CD4-positive, alpha-beta T cell treated with Interferon gamma for 1 hour (primary cell): ENCODE measurements at places on chromosomes 12 and 14.

DNA sequence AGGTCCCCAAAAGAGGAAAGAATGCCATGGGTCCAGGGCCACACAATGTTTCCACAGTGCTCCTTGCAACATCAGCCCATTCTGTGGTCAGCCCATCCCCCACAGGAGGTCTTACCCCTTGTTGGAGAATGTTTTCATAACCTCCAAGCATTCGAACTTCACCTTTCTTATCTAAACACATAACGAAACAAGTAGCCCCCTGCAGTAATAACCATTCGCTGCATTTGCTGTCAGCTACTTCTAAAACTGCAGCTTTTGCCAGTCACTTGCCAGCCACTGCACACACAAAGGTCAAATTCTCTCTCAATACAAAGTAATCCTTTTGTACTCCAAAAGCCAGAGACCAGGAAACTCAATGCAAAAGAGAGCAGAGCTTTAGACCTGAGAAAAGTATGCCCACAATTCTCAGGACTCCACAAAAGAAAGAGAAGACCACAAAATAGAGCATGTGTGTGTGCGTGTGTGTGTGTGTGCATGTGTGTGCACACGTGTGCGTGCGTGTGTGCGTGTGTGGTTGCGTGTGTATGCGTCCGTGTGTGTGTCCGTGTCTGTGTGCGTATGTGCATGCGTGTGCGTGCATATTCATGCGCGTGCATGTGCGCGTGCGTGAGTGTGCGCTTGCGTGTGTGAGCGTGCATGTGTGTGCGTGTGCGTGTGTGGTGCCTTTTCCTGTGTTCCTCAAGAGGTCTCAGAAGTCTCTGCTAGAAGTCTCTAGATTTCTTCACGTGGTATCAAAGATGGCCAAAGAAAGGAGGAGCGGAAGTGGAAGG lies 31.7 kb upstream of the NINJ2 start:
- no peak for DNase-seq

DNA sequence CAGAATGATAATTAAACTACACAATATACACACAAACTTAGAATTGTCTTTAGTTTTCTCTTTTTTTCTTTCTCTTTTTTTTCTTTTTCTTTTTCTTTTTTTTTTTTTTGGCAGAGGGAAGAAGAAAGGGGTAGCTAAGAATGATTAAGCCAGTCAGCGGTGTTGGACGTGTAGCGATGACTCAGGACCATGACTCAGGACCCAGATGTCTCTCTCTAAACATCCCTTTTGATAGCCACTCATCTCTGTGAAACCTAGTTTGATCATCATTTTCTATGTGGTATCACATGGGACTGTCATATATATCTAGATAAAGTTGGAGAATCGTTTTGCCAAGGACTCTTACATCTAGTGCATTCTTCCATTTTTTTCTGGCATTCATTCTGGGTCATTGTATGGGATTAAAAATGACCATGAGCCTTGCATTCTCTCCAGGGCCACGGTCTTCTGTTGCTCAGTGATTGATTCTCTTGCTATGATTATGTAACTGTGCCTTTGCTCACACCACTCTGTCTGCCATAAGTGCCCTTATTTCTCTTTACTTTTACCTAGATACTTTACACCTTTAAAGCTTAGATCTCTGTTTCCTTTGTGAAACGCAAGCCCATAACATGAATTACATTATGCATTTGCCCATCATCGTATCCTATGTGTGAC lies 26.6 kb upstream of the NRXN3 start:
- DNase-seq: no peak

GRCh38 chr12:24919346-24920001 lies 29.4 kb downstream of the BCAT1 start:
- no peak for DNase-seq

DNA sequence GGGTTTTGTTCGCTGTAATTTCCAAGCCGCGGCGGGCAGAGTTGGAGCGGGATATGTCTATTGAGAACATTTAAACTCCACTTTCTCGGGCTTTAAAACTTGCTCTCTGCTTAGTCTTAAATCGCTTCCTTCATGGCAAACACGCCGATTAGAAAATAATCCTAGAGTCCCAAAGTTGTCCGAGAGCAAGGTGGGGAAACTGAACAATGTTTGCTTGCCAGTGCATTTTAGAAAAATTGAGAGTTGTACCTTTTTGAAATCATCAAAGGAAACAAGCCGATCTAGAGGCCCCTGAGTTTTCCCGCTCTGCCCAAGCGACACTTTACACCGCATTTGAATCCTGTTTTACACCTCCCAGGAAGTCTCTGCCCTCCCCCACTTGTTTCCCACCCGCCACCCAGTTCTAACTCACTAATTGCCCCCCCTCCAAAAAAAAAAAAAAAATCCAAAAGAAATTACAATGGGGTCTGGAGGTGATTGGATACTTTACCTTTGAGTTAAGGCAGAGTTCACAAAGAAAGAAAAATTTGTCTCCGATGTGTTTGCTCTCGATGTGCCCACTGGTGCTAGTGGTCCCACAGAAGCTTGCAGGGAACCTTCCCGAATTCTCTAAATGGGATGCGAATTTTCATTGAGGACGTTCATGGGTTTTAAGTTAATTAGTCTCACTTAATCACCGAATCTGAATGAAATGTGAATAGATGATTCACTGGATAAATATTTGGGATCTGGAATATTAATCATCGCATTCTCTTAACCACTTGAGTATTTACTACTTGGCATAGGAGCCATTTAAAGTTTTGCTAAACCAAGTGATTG lies 2.3 kb downstream of the HMGA2 start:
- no peak for DNase-seq

DNA sequence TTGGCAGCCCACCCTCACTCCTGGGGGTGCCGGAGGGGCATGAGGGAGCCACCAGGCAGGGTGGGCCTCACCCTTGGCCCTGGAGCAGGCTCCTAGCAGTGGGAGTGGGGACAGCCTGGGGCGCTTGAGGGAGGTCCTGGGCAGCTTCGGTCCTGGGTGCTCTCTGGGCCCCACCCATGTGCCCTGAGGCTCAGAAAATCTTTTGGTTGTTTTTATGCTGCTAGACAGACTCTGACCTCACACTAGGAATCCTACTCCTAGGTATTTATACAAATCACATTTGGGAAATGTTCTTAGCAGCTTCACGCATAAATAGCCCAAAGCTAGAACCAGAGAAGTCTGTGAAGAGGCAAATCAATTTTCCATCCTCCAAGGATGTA lies 10.9 kb upstream of the ULK1 start:
- no peak for DNase-seq

GRCh38 chr12:67447180-67447579 lies 178.0 kb downstream of the CAND1 start:
- no peak for DNase-seq

- DNase-seq: no peak
Observed at GRCh38 chr12:110317911-110318310, 36.9 kb downstream of the ATP2A2 start.

DNA sequence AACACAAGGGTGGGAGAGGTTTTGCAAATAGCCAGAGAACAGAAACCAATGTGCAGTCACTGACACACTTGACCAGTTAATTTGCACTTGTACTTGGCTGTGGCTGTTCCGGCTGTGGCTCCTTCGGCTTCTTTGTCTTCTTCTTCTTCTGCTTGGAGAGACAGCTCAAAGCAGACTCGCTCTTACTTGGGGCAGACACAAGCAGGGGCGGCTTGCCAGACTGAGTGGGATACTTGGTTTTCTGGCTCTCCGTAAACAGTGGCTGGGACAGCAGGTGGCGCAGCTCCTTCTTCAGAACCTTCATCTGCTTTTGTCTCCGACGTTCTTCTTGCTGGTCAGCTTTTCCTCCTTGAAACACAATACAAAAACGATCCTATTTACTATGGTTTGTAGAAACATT lies 25.0 kb downstream of the OTUB2 start:
- no peak for DNase-seq

- peak; percentile 35 for DNase-seq
Observed at GRCh38 chr14:55731881-55732498, 152.0 kb downstream of the KTN1 start.

DNA sequence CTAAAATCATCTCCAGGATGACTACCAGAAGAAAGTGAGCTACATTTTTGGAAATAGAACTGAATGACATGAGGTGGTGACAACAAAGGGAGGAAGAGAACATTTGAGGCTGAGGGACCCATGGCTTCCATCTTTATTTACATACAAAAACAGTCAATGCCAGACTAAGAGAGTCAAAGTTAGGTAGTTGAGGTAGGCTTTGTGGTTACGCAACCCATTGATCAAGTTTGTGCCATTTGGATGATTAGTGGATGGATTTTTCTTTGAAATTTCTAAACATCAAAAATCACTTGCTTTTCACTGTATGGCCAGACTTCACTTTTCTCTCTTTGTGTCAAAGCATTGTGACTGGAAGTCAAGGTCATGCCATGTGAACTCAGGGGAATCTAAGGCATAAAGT lies 22.9 kb downstream of the ASCL1 start:
- no peak for DNase-seq

DNA sequence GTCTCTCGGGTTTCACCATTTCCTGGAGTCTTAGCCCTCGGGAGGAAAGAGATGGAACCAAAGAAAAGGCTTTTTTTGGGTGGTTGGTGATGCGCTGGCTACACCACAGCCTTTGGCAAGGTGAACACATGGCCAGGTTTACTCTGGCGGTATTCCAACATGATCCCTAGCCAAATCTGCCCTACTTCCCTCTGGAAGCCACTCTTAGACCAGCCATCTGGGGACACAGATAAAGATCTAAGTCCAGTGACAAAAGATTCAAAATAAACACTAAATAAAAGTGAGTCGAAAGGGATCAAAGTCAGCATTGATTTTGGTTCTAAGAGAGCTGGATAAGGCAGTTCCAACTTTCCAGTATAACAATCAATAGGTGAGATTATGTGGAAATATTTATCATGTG lies 694.5 kb downstream of the VRK1 start:
- DNase-seq: no peak

DNA sequence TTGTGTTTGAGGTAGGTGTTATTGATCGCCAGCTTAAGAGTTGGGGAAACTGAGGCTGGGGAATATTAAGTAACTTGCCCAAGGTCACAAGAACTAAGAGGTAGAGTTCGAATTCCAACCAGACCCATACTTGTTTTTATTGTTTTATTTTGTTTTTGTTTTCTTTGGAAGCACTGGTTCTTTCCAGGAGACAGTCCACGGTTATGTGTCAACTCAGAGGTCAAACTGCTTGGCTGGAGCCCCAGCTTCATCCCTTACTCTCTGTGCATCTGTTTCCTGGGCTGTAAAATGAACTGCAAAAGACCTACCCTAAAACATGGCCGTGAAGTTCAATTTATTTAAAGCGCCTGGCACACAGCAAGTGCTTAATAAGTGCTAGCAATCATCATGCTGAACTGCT lies 74.4 kb upstream of the MAP1LC3B2 start:
- DNase-seq: no peak

GRCh38 chr14:99121319-99121875 lies 150.6 kb downstream of the BCL11B start:
- DNase-seq: no peak

DNA sequence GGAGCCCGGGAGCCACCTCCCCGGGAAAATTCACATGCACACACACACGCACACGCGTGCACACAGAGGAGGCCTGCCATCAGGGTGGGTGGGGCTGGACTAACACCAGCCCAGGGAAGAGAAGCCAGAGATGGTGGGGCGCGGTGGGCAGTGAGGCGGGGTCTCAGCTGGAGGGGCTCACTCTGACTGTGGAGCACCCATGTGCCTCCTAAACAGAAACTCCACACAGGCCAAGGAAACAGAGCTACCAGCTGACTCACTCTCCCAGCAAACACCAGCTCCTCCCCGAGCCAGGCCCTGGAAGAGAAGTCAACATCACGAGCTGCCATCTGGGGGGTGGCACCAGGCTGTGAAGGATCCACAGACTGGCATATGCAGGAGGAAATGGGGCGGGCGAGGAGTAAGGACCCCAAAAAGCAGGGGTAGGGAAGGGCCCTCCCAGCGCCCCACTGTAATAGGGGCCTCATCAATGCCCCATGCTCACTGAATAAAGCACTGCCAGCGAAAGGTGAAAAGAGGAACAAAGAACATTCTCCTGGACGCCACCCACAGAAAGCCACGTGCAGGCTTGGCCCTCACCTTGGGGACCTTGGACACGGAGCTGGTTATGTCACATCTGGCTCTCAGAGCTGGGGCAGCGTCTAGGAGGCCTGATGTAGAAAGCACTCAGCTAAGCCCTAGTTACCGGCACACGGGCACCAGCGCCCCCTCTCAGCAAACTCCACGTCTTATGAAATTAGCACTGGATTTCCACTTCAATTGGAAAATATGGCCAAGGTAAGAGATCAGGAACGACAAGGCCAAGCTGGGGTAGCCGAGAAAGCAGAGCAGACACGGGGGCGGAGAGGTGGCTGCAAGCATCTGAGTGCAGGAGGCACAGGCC lies 8.4 kb upstream of the INF2 start:
- peak; percentile 46 for DNase-seq

- no peak for DNase-seq
Observed at GRCh38 chr12:268483-268840, 5.8 kb upstream of the SLC6A13 start.

DNA sequence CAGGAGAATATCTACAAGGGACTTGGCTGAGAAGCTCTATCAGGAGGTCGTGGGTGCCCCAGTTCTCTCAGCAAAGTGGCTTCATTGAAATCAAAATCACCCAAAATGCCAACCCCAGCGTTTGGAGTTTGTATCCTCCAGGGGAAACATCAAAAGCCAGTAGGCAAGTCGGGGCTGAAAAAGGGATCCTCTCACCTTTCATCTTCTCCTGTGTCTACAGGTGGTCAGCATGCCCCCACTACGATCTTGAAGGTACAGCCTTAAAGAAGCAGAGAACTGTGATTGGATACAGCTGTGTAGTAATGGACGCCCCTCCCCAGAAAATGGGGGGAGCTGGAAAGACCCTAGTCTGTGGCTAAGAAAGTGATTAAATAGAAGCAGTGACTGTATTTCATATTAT lies 22.2 kb downstream of the HRK start:
- DNase-seq: no peak

GRCh38 chr14:77099425-77100167 lies 1.5 kb downstream of the CIPC start:
- no peak for DNase-seq

DNA sequence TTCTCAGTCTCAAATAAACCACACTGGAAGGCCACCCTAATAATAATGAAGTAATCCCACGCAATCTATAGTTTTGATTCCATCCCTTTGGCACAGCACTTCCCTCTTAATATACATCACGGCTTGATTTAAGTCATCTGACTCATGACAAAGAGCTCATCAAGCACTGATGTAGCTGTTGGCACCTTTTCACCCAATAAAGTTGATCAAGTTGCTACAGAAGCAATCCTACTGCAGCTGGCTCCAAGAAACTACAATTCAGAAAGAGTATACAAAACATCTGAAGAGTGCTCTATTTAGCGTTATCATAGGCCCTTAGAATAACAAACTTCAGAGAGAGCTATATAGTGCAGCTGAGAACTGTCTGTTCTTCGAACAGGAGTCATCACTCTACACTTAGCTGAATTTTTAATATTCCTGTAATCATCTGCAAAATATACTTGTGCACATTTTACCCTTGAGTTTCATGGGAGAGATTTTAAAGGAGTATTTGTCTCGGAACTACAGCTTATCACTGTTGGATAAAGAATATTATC lies 94.9 kb downstream of the OSBPL8 start:
- DNase-seq: no peak
